ENCODE measurements at places on chromosomes 7 and 10.

GRCh38 chr7:102147008-102147407 lies 139.7 kb upstream of the SH2B2 start:
- DNase-seq, result no peak

DNA sequence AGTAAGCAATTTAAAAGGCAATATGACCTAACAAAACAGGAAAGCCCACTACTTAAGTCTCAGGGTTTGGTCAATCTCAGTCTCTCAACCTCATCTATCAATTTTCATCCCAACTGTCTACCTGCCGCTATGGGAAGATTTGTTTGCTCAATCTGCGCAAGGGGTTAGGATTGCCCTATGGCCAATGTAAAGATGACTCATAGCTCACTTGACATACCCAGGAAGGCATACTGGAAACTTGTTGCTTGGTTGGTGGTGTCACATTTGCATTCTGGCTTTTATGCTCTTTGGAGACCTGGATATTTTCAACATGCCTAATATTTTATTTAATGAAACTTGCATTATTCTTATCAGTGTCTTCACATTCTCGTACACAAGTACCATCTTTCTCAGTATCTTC lies 78.1 kb upstream of the TMEM196 start:
- DNase-seq, result no peak

DNA sequence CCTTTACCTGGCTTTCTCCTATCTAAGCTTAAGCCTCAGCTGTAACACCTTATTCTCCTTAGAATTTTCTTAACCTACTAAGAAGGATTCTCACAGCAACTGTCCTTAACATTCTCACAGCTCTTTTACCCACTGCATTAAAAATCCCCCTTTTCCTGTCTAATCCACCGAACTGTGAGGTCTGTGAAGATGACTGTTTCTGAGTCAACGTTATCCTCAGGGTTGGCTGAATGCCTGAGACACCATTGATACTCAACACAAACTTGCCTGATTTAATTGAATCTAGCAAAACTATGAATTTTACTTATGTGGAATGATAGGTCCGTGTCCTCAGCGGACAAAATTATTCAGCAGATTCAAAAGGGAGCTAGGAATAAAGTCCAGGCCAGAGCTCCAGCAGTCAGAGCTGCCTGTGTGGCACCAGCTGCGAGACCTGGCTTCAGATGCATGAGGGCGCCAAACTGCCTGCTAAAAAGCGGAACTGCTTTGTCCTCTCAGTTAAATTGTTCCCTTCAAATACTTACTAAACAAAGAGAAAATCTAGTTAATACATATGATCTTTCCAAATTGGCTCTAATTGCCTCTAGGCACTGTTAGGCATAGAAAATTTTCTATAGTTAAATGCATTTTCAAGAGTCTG lies 33.4 kb upstream of the VWDE start:
- no peak for DNase-seq

DNA sequence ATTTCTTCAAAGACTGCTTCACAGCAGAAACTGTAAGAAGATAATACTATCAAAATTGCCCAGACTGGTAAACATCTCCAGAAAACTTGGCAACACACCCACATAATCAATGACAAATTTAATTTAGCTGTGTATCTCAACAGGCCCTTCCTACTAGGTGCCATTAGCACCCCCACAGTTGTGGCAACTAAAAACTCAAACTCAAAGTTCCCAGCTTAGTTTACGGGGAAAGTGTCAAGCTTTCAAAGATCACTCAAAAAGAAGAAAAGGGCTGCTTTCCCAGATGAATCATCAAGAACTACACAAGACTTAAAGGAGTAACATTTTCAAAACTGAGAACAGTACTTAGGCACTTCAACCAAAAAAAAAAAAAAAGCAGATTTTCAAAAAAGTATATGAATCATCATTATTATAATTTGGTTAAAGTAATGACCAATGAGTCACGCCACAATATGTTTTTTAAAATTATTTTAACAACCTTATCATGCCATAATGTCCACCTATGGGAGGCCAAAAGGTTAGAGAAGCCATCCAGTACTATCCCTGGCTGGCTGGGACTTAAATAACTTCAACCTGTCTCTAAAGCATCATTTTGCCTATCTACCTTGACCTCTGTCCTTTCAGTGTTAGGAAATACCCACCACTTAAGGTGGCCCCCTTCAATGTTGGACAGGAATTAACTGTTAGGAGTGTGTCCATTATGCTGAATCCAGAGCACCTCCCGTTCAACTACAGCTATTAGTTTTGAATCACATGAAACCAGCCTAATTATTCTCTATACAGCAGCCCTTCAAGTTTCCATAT lies 90.8 kb downstream of the ZFAND4 start:
- DNase-seq, result no peak

GRCh38 chr7:130201796-130202195 lies 3.4 kb downstream of the TMEM209 start:
- DNase-seq, result no peak

- peak; percentile 30 for DNase-seq
These were observed 692 bp downstream of the CARD11 start for GRCh38 chr7:3042861-3043489.

DNA sequence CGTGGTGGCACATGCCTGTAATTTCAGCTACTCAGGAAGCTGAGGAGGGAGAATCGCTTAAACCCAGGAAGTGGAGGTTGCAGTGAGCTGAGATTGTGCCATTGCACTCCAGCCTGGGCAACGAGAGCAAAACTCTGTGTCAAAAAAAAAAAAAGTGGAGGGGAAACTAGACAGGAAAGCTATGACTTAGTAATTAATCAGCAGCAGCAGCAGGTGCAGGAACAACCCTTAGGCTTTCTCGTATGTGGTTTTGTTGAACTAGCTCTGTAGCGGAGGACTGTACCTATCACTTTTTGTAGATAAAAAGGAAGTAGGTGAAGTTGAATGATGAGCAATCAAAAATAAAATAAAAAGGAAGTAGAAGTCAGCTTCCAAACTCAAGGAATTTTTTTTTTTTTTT lies 76.9 kb upstream of the KMT2C start:
- no peak for DNase-seq

- no peak for DNase-seq
These were observed 3.1 kb downstream of the SH3PXD2A start for GRCh38 chr10:103852189-103852711.

- no peak for DNase-seq
These were observed 29.5 kb upstream of the LRRC17 start for GRCh38 chr7:102883098-102883860.

DNA sequence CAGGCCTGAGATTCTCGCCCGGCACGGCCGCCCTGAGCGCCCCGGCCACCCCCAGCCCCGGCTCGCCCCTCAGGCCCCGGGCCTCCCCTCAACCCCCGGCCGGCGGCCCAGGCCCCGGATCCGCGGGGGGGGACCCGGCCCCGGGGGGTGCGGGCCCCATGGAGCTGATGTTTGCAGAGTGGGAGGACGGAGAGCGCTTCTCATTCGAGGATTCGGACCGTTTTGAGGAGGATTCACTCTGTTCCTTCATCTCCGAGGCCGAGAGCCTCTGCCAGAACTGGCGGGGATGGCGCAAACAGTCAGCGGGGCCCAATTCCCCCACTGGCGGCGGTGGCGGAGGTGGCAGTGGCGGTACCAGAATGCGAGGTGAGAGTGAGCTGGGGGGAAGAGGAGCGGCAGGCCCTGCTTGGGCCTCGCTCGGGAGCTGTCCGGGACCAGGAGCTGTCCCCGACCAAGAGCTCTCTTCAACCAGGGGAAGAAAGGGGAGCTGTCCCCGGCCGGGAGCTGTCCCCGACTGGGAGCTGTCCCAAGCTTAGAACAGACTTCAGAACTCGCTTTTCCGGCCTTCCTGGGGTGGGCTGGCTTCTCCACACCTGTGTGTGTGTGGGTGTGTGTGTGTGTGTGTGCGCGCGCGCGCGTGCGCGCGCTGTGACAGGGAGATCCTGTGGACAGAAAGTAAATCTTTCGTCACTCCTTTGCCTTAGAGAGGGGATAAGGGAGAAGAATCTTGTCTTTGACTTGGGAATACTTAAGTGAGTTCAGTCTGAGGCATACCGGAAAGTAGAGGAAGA lies 510 bp downstream of the ZSWIM8 start:
- no peak for DNase-seq

- no peak for DNase-seq
These were observed 34.9 kb downstream of the PRF1 start for GRCh38 chr10:70567603-70568002.

DNA sequence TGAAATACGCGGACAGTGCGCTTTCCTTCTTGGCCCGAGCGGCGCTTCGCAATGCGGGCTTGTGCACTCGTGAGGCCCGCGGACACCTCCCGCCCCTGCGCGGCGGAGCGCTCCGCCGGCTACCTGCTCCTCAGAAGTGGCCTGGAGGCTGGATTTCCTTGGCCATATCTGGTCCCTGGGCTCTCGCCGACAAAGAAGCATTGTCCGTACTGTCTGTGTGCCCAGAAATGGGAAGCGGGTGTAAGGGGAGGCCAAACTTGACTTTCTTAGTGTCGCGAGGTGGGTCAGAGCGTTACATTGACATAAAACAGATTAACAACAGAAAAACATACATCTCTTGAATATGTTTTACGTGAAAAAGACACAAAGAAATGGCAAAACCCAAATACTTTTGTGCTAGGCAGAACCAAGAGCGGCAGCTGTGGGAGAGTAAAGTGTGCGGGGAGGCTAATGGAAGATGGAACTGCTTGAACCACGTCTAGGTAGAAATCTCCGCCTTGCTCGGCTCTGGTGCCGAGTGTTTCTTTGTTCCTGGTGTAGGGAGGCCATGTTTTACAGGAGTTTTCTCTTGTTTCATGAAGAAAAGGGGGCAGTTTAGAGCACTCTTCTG lies 1.4 kb downstream of the LANCL2 start:
- no peak for DNase-seq

- no peak for DNase-seq
These were observed 8.7 kb downstream of the ADCY1 start for GRCh38 chr7:45582868-45583277.

DNA sequence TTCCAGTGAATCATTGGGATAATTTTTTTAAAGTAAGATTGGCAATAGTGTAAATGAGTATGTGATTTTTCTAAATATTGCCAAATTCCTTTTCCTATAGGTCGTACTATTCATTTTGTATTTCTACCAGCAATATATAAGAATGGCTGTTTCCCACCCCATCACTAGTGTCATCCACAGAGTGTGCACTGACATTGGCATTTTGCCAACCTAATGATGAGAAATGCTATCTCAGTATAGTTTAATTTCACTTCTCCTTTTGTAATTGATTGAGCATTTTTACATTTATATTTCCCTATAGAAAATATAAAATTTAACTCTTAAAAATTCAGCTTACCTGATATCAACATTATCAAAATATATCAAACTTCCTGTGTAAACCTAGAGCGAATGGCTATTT lies 17.6 kb upstream of the TMEM26 start:
- no peak for DNase-seq

- no peak for DNase-seq
These were observed 406.3 kb downstream of the GFRA1 start for GRCh38 chr10:115866691-115867090.

- no peak for DNase-seq
These were observed 47.7 kb downstream of the TNRC18 start for GRCh38 chr7:5375925-5376324.

GRCh38 chr10:87895430-87895829 lies 32.0 kb downstream of the PTEN start:
- DNase-seq, result no peak

DNA sequence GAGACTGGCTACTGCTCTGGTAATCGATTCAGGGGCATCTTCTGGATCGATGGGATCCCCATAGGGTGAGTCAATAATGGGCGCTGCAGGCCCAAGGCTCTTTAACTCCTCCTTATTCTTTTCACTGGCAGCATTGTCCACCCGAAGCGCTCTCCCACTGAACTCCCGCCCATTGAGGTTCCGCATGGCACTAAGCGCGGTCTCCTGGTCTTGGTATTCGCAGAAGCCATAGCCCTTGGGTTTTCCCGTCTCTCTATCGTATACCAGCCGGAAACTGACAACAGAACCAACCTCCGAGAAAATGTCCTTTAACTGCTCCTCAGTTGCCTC lies 285 bp downstream of the CSTF2T start:
- no peak for DNase-seq

DNA sequence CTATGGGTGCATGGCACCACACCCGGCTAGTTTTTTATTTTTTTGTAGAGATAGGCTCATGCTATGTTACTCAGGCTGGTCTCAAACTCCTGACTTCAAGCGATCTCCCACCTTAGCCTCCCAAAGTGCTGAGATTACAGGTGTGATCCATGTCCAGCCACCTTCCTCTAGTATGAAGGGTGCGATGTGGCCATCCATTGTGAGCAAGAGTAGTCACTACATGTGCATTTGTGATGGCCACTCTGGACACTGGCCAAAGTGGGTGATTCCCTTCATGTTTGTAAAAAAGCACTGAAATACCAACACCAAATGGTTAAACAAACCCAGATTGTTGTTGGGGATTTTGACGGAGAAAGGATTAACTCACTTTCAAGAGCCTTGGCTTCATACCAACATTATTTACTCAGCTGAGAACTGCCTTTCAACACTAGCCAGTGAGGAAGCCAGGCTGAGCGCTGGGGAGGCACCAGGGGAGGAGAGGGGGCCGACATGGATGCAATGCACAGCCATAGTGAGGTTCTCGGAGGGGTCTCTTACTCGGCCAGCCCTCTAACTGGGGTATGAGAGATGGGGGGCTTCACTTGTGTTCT lies 198.1 kb upstream of the LYZL2 start:
- no peak for DNase-seq

- no peak for DNase-seq
These were observed 48.1 kb upstream of the ZNF680 start for GRCh38 chr7:64610997-64611396.

GRCh38 chr7:151232917-151233701 lies 826 bp downstream of the CHPF2 start:
- DNase-seq, result peak; percentile 42

- DNase-seq, result no peak
These were observed 159.4 kb upstream of the COBL start for GRCh38 chr7:51476026-51476425.

- DNase-seq, result no peak
These were observed 480.6 kb downstream of the DNAJB6 start for GRCh38 chr7:157817433-157817832.

DNA sequence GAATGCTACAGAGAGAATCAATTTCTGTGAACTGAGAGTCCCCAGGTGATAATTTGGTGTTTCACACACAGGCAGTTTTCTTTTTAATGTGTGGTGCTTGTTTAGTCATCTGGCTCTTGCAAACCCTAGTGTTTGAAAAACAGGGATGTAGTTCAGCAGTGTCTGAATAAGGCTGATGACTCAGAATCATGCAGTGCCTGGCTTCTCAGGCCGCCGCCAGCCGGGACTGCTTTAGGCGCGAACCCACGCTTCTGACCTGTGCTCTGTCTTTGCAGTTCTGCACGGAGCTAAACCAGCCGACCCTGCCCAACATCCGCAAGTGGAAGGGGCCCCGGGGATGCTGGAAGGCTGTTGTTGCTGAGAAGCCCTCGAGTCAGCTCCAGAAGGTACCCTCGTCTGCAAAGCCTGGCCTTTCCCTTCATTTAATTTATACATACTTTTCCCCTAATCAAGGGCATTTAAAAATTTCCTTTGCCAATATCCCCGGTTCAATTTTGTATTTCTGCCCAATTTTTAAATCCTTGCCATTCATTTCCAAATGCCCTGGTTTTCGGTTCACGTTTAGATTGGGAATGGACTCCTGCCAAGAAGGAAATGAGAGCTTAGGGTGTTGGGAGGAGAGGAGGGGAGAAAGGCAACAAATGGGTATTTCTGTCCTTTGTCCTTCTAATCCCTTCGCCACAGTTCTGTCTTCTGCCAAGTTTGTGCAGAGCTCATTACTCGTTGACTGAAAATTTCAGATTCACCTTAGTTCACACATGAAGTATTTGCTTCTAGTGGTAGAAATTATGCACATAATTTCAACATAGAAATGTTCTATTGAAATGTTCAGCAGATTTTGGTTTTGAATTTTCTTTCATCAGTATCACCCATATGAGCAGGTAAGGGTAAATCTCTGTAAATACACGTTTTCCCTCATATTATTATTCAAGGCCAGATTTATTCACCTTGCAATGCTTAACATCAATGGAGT lies 108.5 kb upstream of the ANLN start:
- DNase-seq, result no peak

All from stimulated activated CD8-positive, alpha-beta memory T cell treated with anti-CD3 and anti-CD28 coated beads, Interleukin-15, amount 100 ng/mL, for 24 hours (primary cell).